ENCODE measurements at places on chromosomes 11 and 22.

DNA sequence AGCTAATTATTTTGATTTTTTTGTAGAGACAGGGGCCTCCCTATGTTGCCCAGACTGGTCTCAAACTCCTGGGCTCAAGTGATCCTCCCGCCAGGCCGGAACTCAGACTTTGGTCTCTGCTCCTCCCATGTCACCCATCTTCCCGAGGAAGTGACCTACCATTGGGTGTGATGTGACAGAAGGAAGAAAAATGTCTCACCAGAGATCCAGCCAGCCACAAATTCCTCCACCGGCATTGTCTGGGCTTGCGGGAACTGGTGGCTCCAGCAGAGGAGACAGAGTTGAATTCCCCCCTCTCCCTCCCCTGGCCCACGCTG lies 772 bp downstream of the SLC25A45 start:
- DNase-seq, result no peak

DNA sequence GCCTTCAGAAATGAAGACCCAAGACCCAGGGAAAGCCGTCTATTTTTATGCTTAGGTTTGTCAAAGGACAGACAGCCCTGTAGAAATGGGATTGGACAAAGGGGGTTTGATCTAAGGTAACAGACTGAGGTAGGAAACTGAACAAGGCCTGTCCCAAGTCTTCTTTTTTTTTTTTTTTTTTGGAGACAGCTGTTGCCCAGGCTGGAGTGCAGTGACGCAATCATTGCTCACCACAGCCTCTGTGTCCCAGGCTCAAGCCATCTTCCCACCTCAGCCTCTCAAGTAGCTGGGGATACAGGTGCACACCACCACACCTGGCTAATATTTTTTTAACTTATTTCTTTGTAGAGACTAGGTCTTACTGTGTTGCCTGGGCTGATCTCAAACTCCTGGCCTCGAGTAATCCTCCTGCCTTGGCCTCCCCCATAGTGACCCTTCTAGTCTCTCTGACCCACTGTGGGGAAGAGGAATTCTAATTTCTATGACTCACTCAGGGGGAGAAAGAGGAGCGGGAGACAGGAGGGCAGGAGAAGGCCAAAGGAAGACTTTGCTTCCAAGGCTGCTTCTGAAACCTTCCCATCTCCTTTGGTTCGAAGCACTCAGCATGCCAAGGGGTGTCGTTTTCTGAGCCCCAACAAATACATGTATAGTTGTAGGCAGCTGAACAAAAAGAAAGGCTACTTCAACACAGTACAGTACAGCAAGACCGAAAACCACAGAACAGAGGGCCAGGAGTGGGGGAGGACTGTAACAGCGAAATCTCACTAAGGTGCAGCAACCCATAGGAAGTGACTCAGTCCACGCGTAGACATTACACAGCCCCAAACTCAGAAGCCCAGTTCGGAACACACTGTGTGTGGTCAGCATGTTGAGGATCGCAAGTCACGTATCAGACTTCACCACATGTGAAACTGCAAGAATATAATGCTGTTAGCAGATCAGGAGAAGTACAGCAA lies 872 bp downstream of the TMA7B start:
- peak; percentile 40 for DNase-seq

GRCh38 chr11:20193307-20193706 lies 33.0 kb upstream of the DBX1 start:
- DNase-seq, result no peak

DNA sequence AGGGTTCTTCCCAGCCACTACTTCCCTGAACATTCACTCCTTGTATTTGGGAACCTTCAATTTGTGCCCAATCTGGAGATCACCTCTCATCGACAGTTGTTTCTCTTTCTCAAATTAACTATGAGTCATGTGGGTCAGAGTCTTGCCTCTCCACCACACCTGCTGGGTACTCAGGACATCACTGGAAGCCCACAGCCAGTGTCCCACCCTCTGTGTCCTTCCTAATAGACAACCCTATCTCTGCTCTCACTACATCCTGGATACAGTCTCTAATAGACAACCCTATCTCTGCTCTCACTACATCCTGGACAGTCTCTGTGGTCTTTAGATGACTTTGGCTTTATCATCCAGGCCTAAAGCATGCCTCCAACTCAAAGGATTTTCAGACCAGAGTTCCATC lies 70.1 kb downstream of the ARL14EP start:
- no peak for DNase-seq

- no peak for DNase-seq
Observed at GRCh38 chr11:13944016-13944415, 18.5 kb upstream of the SPON1 start.

GRCh38 chr11:22786475-22786874 lies 43.1 kb downstream of the SVIP start:
- no peak for DNase-seq

DNA sequence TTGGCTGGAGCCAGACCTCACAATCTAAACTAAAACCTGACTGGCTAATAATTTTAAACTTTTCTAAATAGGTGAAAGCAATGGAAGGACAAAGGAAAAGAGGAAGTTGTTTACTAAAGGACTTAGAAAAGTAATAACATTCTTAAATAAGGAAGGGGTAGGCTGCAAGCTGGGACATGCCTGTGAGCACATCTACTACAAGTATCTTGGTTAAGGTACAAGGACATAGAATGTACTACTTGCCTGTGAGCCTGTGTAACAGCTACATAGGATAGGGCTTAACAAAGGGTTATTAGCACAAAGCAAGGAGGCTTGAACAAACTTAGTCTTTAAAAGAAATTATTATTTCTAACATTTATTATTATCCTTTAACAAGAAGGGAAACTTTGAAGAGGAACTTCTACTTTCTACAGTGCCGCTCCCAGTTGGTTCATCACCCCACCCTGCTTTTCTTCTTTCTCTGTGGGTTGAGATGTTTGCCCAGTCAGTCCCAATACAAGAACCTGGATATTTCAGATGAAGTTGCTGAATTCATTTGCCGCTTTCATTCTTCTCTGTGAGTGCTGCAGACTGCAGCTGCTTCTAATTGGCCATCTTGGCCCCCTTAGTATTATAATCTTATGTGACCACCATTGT lies 87.5 kb downstream of the PRMT3 start:
- no peak for DNase-seq

DNA sequence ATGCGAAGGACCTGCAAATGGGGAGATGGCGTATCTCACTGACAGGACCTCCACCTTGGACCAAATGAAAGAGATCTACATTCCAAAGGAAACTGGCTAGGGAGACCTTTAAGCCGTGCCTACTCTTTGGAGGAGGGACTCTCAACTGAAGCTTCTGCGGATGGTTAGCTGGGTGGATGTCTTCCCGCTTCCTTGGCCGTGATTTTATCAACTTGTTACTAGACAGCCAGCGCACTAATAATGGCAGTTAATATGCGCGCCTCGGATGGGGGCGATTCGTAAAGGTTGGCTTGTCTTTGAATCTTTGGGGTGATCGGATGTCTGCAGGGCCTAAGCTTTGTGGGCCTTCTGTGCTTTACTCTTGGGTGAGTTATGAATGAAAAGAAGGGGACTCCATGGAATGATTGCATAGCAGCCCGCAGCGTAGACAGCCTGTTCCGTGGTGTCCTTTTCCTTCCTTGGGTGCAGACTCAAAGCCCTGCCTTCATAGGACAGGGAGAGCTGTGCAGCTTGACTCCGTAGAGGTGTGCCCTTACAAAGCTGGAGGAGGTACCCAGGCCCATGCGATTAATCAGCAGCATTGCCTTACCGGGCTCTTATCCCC lies 1.5 kb downstream of the ZNRF3 start:
- no peak for DNase-seq

- no peak for DNase-seq
Observed at GRCh38 chr22:44057401-44057987, 33.4 kb downstream of the PARVB start.

DNA sequence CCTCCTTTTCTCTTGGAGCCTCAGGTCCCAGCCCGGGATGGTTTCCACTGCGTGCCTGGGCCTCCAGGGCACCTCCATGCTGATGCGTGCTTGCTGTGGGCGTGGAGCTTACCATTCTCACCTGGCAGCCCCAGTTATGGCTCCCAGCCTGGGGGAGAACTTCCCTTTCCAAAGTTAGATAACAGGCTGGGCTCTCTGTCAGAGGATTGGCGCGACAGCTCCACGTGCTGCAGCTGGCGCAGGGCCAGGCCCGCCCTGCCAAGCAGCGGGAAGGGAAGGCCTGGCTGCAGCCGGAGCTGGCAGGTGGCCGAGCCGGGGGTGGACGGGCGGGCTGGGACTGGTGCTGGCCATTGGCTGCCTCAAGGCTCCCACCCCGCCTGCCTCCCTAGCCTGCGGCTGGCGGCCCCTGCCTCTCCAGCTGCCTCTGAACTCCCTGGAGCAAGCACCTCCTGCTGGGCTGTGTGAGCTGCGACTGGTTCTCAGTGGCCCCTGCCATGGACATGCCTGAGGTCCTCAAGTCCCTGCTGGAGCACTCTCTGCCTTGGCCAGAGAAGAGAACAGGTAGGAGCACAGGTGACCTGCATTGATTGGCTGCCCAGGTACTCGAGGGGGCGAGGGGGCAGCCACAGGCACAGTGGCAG lies 14.6 kb upstream of the TEF start:
- DNase-seq, result no peak

DNA sequence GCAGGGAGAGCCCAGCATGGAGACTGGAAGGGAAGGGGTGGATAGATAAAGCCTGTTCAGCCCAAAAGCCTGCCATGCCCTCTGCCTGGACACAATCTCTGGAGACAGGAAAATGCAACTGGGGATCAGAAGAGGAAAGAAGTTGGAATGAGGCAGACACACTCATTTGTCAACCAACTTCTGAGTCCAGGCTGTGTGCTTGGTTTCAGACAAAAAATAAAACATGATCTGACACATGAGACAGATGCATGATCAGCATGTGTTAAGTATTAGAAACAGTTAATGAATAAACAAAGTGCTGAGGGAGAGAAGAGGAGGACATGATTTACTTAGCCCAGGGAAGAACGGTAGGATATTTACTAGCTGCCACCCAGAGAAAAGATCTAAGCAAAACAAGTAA lies 839 bp downstream of the LRRN4CL start:
- DNase-seq, result no peak

DNA sequence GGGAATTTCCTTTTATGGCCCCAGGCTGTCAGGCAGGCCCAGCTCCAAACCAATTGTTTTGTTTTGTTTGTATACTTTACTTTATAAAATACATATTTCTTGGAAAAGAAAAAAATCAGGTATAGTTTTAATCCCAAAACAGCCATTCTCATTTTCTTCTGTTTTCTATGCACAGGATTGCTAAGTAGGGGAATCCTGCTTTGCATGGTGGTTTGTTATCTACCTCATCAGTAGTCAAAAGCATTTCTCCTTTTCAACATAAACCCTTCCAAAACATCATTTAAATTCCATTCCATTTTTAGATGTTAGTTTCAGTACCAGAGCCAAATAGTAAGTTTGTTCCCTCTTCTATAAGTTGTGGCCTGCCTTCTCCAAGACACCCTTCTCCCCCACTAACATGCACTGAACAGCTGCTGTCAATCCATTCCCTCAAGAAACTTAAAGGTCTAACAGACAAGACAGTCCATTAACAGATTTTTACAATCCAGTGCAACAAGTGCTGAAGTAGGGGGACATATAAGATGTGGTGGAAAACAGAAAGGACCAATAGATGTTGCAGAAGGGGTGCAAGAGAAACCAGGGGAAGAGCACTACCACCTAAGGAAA lies 3.7 kb downstream of the ILK start:
- DNase-seq, result no peak

DNA sequence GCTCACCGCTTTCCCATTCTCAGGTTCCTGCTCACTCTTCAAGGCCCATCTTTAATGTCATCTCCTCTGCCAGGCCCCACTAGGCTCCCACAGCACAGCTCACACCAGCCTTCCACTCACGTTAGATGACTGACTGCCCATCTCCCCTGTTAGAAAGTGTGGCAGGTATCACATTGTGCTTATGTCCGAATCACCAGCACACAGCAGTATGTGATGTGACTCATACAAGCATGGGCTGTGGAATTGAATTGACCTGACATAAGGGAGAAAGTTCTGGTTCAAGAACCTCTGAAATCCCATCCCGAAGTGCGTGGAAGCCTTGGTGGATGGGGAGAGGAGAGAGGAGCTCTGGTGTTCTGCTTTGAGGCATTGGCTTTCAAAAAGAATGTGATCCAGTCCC lies 6.5 kb downstream of the VSTM5 start:
- no peak for DNase-seq

- DNase-seq, result no peak
Observed at GRCh38 chr11:96319898-96320656, 22.9 kb downstream of the MAML2 start.

DNA sequence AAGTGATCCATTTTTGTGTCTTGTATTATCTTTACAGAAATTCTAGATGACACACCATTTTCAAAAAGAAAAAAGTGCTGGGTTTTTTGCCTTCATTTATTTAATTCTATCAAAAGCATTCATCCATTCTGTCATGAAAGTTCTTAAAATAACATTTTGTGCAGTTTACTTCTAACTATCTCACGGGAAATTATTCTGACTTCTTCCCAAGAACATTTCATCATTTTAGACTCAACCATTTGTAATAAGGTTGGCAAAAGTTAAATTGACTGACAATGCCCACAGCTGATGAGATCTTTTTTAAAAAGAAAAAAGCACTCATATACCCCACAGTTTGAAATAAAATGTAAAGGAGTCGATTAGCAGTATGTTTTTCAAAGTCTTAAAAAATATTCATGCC lies 68.5 kb downstream of the SBF2 start:
- no peak for DNase-seq

GRCh38 chr11:64871492-64871891 lies 6.9 kb downstream of the EHD1 start:
- DNase-seq, result no peak

DNA sequence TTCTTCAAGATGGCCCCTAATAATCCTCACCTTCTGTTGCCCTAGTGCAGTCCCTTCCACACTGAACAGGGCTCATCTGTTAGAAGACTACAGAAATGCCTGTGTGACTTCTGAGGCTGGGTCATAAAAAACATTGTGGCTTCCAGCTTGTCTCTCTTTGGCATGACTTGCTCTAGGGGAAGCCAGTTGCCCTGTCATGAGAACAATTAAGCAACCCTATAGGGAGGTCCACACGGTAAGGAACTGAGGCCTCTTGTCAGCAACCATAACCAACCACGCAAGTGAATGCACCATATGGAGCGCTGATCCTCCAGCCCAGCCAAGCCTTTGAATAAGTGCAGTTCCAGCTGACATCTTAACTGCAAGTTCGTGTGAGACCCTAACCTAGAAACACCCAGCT lies 2.6 kb downstream of the LIPT2 start:
- DNase-seq, result no peak

GRCh38 chr11:5257296-5257695 lies 2.7 kb upstream of the HBG2 start:
- DNase-seq, result no peak

All from activated naive CD4-positive, alpha-beta T cell treated with anti-CD3 and anti-CD28 coated beads, Interleukin-2, amount 50 U/mL, for 16 hours (primary cell).